ENCODE measurements at places on chromosomes 6 and 20.

GRCh38 chr6:125546841-125547251 lies 202.6 kb upstream of the HEY2 start:
- DNase-seq: no peak

- no peak for DNase-seq
Measured at GRCh38 chr20:34337982-34338726, 24.9 kb upstream of the ITCH start.

GRCh38 chr20:44930517-44931168 lies 20.8 kb downstream of the PABPC1L start:
- DNase-seq: no peak

- DNase-seq: no peak
Measured at GRCh38 chr6:169527306-169527705, 174.5 kb downstream of the WDR27 start.

DNA sequence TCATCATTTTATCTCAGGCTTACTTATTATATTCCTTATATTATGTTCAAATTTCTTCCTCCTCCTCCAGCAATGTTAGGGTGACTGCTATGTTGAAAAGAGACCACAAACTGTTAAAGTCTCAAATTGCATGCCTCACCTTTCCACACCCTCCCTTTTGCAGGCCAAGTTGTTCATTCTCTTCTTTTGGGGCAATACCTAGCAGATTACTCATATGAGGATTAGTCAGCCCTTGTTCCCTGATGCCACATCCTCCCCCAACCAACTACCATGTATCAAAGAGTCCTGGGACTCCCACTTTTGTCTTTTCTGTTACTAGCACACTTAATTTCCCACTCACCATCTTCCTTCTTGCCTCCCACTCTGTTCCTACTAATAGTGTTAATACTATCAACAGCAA lies 434.7 kb downstream of the BCKDHB start:
- no peak for DNase-seq

DNA sequence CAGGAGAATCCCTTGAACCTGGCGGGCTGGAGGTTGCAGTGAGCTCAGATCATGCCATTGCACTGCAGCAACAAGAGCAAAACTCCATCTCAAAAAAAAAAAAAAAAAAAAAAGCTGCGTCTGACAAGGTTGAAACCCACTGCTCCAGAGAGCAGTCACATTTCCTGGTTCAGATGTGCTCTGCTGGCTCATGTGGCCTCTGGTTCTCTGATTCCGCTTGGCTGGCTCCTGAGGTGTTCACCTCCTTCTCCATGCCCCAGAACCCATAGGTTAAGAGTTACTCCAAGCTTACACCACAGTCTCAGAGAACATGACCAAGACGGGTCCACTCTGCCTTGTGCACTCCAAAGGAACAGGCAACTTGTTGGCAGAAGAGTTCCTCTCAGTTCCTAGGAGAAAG lies 8.8 kb upstream of the CNR1 start:
- DNase-seq: no peak

GRCh38 chr6:51827580-51827979 lies 259.8 kb downstream of the PKHD1 start:
- no peak for DNase-seq

DNA sequence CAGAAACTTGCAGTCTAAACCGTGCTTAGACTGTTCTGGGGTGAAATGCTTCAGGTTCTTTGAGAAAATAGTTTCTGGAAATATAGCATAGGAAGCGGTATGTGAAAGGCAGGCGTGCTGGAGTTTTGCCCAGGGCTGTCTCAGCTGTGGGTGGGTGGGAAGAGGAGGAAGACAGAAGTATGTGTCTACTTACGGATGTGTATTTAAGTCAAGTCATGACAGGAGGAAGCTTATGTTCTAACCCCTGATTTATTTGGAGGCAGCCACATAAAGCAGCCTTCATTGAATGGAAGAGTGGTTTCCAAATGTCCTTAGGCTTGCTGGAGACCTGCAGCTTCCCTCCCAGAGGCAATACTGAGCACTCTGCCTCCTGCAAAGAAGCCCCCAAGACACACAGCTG lies 345.8 kb upstream of the PRND start:
- DNase-seq: no peak

- DNase-seq: no peak
Measured at GRCh38 chr6:34806738-34807453, 15.0 kb downstream of the BLTP3A start.

DNA sequence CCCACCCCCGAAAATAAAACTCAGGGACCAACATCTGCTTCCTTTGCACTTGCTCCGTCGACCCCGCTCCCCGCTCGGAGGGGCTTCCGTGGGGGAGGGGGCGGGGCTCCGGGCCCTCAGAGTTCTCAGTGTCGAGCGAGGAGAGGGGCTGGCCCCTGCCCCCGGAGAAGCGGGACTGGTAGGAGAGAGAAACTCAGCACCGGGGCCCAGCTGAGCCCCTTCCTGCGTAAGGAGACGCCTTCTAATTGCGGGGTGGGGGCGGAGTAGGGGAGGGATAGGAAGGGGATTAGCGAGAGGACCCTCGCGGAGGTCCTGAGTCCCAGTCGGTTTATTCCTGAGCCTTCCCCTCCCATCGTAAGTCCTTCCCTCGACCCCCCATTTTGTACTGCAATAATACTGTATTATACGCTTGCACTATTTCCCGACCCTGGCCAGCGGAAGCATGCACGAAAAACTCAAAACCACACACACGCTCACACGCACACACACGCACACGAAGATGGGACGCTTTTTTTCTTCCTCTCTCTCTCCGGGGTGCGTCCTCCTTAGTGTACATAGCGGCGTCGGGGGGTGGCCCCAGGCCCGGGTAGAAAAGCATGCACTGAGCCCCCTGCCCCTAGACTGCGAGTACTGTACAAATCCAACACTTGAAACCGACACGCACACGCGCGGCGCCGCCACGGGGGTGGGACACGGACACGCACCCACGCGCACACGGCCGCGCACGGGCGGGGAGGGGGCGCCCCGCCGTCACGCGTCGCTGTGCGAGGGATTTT lies 22.1 kb upstream of the SLC22A7 start:
- no peak for DNase-seq

GRCh38 chr20:41268402-41268801 lies 49.1 kb downstream of the ZHX3 start:
- no peak for DNase-seq

DNA sequence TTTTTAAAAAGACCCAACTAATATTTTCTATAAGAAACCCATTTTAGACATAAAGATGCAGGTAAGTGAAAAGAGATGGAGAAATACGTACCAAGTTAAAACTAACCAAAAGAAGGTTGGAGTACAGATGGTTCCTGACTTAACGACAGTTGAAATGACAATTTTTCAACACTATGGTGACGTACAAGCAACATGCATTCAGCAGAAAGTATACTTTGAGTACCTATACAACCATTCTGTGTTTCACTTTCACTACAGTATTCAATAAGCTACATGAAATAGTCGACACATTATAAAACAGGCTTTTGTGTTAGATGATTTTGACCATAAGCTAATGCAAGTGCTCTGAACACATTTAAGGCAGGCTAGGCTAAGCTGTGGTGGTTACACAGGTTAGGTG lies 228.9 kb downstream of the RNGTT start:
- no peak for DNase-seq

DNA sequence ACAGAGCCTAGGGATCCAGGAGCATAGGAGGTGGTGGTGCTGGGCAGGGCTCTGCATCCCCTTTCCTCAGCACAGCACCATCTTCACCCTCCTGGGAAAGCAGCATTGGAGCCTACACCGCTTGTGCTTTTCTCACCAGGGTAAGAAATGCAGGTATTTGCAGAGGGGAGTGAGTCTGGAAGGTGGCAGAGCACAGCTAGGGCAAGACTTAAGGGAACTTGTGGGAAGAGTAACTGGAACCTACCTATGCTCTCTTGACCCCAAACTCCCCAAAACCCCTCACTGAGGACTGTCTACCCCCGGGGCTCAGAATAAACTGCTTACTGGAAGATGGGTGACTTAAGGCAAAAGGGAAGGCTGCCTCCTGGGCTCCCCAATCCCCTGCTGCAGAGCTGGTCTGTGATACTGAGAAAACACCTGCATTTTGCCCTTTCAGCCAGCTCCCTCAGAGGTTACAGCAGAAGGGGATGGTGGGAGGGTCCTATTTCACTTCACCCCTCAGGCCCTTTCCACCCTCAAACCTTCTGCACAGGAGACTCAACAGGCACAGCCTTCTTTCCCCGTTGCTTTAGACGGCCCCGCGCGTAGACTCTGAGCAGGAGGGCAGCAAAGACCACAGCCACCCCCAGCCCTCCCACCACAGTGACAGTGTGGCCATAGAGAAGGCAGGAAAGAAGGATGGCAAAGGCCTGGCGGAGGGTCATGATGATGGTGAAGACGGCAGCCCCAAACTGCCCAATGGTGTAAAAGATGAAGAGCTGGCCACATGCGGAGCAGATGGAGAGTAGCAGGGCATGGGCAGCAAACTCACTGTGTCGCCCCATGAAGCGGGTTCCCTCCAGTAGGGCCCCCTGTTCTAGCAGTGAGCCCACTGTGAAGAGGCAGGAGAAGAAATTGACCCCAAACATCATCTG lies 2.9 kb downstream of the SLC35B2 start:
- no peak for DNase-seq

GRCh38 chr6:70151616-70152015 lies 151.3 kb downstream of the COL9A1 start:
- no peak for DNase-seq

DNA sequence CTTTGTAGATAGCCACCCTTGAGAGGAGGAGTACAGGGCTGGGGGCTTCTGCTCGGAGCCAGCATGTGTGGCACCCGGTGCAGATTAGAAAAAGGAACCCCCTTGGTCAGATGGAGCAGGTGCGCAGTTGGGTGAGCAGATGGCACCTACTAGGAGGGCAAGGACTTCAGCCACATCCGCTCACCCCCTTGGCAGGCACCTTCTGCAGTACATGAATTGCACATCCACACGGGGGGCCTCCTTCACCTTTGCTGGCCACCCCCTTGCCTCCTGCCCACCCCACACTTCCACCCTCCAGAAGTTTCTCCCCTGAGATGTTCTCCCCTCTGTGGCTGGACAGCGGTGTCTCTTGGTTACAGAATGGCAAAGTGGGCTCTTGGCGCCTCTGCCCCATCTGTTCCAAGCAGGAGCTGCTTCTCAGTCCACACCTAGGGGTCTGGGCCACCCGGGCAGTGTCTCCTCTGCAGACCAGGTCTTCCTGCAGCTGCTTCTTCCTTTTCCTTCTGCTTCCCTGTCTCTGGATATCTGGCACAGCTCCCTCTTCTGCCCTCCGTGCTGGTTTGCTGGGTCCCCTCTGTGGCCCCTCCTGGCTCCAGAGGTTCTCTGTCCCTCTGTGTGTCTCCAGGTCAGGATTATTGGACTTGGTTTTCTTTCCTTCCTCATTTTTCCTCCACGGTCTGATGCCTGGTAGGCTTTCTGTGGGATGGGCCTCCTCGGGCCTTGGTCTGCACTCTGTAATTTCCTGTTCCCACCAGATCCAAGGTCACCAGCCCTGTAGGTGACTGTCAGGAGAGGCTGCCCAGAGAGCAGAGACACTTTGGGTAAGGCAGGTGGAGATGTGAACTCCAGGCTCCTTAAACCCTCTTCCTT lies 4.1 kb downstream of the MDFI start:
- DNase-seq: no peak

DNA sequence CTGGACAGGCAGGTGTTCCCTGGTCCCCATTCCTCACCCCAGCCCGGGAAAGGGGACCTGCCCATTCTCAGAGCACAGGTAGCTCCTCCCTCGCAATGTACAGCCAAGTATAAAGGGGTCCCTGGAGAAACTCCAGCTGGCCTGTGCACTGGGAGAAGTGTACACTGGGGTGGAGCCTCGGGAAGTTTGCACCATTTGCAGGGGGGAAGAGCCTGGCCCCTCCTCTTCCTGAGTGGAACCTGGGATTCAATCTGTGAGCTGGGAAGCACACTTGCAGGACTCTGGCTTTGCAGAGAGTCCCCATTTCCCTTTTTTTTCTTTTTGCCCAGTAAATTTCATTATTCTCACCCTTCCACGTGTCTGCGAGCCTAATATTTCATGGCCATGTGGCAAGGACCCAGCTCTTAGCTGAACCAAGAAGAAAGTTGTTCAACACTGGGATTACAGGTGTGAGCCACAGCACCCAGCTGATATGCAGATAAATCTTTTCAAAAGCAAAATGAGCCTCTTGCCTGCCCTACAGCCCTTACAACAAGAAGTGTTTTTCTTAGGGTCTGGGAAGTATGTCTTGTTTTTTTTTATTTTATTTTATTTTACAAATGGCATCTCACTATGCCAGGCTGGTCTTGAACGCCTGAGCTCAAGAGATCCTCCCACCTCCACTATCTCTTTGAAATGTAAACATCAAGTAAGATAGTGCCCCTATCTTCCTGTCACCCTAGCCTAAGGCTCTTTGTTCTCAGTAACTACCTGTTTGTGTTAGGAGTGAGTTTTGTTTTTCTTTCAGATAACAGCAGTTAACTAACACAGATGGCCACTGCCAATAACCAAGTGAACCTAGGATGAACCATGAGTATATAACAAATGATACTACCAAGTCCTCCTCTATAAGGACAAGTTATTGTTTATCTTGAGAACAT lies 9.3 kb upstream of the RNGTT start:
- DNase-seq: no peak

All from frontal cortex (tissue), 4 donors.